Large intestine (tissue), 12 donors: ENCODE measurements at places on chromosomes 1 and 21. TPM values are rescaled to one million over a fixed set of nuclear protein-coding genes. Genes with fewer than 3 reads are reported as not detected.
A peak's percentile ranks its signal among the peaks of the same experiment; 100 is the strongest.

Gene CD52
- polyA plus RNA-seq, result 25.3 TPM

Gene CATSPER4
- 0.12 TPM for polyA plus RNA-seq

DNA sequence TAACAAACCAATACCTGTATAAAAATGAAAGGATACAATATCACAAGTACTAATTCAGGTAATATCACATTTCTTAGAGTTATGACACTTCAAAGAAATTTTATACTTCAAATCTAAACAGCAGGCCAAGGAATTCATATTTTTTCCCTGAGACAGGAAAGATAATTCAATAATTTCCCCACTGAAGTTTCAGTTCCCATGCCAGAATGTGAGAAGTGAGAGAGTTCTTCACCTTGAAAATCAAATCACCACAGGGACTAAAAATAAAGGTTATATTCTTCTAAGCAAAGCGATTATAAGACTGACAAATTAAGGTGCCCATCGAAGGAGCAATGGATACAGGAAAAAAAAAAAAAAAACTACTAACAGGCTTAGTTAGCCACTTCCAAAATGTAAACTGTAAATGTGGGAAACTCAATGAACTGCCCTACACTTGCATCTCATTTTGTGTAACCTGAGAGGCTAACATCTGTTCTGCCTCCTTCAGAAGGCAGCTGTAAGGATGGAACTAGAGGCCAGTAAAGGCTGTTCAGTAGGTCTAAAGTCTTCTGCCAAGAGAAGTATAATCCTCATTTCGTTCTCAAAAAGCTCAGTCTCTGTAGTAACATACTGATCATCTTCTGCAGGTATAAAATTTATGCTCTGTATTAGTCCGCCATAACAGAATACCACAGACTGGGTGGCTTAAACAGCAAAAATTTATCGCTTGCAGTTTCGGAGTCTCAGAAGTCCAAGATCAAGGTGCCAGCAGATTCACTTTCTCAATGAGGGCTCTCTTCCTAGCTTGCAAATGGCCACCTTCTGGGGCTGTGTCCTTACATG is 127.8 kb downstream of the RERE start:
- no peak for DNase-seq

GRCh38 chr1:53089478-53090226 is 27.6 kb downstream of the PODN start:
- DNase-seq, result peak; percentile 78

GRCh38 chr1:213759359-213760181 is 228.2 kb upstream of the PROX1 start:
- peak; percentile 81 for DNase-seq

GRCh38 chr1:65688848-65689247 is 103.8 kb upstream of the PDE4B start:
- no peak for DNase-seq

- DNase-seq, result peak; percentile 6
Measured at GRCh38 chr1:110565565-110565964, 40.6 kb downstream of the KCNA2 start.

DNA sequence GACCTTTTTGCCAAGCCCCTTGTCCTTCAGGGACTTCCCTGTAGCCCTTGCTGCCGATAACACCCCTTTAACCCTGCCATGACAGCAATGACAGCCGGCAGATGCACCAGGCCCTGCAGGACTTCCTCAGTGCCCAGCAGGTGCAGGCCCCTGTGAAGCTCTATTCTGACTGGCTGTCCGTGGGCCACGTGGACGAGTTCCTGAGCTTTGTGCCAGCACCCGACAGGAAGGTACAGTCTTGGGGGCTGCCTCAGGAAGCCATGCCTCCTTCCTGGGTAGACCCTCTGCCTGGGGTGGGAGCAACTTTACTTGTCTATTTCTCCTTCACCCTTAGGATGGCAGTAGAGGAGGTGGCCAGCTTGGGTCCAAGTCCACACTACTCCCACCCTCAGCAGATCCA is 16.1 kb upstream of the PADI6 start:
- no peak for DNase-seq
